Progenitor cell of endocrine pancreas (in vitro differentiated cells): ENCODE measurements at places on chromosomes 5 and 9. TPM values are rescaled to one million over a fixed set of nuclear protein-coding genes. Genes with fewer than 3 reads are reported as not detected.

Gene SLC6A19
- 2.2 and 2.6 TPM in 2 replicates for total RNA-seq

Gene PSAT1
- total RNA-seq: 67.4 and 73.2 TPM in 2 replicates

Gene TYRP1
- total RNA-seq: not detected in 2 replicates

Gene RUSC2
- total RNA-seq: 17.9 and 20.8 TPM in 2 replicates

Gene MSX2
- total RNA-seq: 5.8 and 11.7 TPM in 2 replicates

Gene DNAI1
- 1.2 and 3.5 TPM in 2 replicates for total RNA-seq

Gene PLAC8L1
- total RNA-seq: 1.5 and 2.0 TPM in 2 replicates

Gene ADGRD2
- total RNA-seq: not detected in 2 replicates

Gene IL13
- total RNA-seq: not detected in 2 replicates

Gene FOXD1
- 0.19 and 0.29 TPM in 2 replicates for total RNA-seq

Gene ZFR
- 75.6 and 78.6 TPM in 2 replicates for total RNA-seq

Gene LRSAM1
- total RNA-seq: 28.5 TPM in 2 replicates

Gene HMCN2
- total RNA-seq: 0.26 and 0.31 TPM in 2 replicates

Gene ADAMTSL1
- 2.1 and 2.5 TPM in 2 replicates for total RNA-seq

Gene JAK2
- total RNA-seq: 5.1 and 6.0 TPM in 2 replicates

Gene ZNF658
- 4.8 and 5.8 TPM in 2 replicates for total RNA-seq

Gene TMC1
- total RNA-seq: not detected in 2 replicates

Gene FCN2
- not detected in 2 replicates for total RNA-seq

Gene PCDHA9
- total RNA-seq: 3.4 and 3.8 TPM in 2 replicates

Gene IRX4
- 0.17 TPM in 1 of 2 replicates, not detected in the other for total RNA-seq

Gene CTSV
- total RNA-seq: 10.1 and 10.5 TPM in 2 replicates

Gene THG1L
- total RNA-seq: 12.4 and 13.2 TPM in 2 replicates

Gene SLC1A1
- 3.8 and 5.6 TPM in 2 replicates for total RNA-seq

Gene GNA14
- 0.14 and 0.31 TPM in 2 replicates for total RNA-seq

Gene IFNA13
- not detected in 2 replicates for total RNA-seq

Gene SLC6A3
- not detected in 2 replicates for total RNA-seq

Gene ZNF608
- total RNA-seq: 134 and 148 TPM in 2 replicates

Gene PAPPA
- total RNA-seq: 0.33 and 0.36 TPM in 2 replicates

Gene WNT8A
- not detected in 2 replicates for total RNA-seq

Gene KIF12
- total RNA-seq: 166 and 176 TPM in 2 replicates
